ENCODE measurements at places on chromosomes 3 and 15.

- DNase-seq: no peak
Measured at GRCh38 chr15:73375755-73376305, 7.1 kb upstream of the HCN4 start.

- DNase-seq: no peak
Measured at GRCh38 chr15:47678040-47678439, 39.3 kb upstream of the SEMA6D start.

DNA sequence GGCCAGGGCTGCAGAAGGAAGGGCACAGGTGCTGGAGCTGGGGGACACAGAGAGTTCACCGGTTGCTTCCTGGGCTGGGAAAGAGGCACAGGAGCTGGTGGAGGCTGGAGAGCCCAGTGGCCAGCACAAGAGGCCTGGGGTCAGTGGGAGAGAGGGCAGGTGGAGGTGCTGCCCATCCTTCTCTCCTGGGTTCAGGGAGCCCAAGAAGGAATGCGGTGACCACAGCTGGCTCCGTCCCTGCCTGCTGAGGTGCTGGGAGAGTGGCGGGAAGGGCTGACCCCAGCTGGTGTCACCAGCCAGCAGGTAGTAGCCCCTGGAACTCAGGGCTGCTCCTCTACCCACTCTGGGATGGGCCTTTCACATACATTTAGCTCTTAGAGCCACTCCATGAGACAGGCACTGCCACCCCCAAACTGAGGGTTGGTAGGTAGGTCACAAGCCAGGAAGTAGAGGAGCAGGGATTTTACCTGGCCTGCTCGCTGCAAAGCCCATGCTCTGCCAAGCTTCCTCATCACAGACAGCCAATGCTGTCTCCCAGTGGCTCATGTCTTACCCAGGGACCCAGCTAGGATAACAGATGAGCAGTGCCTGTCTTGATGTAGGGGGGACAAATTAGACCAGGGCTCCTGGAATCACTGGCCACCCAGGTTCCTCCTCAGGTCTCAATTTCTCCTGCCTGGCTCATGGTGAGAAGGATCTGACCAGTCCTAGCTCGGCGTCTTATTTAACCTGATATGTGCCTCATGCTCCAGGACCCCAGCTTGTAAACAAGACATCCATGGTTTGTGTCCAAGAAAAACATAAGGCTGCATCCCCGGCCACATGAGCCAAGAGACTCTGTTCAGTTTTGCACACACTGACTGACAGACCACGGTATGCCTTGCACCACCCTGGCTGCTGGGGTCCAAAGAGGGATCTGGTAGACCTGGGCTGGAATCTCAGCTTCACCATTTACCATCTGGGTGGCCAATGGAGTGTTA, 119.2 kb downstream of the CORO2B start:
- DNase-seq: no peak

DNA sequence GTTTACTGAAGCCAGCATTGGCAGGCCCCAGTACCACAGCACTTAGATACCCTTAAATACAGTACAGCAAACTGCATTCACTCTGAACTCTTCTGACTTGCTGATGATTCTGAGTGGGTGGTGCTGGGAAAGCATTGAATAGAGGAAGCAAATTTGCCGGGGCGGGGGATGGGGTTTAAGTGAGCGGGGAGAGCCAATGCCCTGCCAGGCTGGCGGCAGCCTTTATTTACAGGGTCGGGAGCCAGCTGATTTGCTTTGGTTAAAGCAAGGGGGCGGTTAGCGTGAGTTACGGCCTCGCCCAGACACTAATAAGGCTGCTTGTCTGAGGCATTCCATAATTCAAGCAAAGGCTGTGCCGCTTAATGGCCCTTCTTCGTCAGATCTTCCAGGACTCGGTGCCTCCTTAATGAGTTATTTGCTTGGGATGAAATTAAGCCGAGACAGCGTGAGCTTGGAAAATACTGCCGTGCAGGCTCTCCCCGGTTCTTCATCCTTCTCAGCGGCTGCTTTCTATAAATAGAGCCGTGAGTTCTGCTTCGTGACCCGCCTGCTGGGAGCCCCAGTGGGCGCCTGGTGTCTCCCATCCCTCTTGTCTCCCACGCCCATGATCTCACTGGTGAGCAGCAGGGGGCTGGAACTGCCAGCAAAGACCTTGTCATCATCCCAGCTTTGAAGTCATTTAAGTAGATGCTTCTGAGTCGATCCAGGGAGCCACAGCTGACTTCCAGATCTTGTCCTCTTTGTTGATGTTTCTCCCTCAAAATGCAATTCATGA, 25.8 kb downstream of the SPSB4 start:
- DNase-seq: peak; percentile 45

DNA sequence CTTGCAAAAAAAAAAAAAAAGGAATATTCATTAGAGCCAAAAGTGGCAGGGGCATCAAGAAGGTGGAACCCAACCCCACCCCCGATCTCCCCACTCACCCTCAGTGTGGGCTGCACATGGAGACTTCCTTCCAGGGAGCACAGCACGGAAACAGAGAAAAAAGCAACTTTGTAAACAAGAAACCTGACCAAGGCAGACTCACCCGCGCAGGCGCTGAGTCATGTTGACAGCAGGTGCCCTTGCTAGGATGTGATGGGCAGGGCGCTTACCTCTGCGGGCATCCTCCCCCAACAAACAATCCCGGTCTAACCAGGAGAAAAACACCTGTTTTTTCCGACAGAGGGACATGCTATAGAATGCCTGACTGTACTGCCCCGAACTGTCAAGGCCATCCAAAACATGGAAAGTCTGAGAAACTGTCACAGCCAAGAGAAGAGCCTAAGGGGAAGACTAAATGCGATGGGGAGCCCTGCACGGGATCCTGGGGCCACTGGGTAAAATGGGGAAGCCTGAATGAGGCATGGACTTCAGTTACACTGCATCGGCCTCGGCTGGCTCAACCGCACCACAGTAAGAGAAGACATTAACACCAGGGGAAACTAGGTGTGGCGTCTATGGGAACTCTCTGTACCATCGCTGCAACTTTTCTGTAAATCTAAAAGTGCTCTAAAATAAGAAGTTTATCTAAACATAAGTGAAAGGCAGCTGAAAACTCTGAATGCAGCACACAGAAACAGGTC, 66.7 kb upstream of the GATA2 start:
- DNase-seq: no peak

GRCh38 chr15:29480278-29480677, 210.7 kb upstream of the NSMCE3 start:
- no peak for DNase-seq

GRCh38 chr3:170414202-170414663, 4.4 kb upstream of the CLDN11 start:
- DNase-seq: no peak

- DNase-seq: peak; percentile 46
Measured at GRCh38 chr15:101406036-101406435, 83.5 kb downstream of the PCSK6 start.

GRCh38 chr15:55322467-55322866, 3.4 kb downstream of the PIGB start:
- no peak for DNase-seq

All from ovary (tissue), 10 donors.